Retinal pigment epithelial cell (primary cell): ENCODE measurements at places on chromosomes 7 and 10.

GRCh38 chr10:132929953-132930548, 12.3 kb downstream of the CFAP46 start:
- DNase-seq = no peak

- no peak for DNase-seq
Measured at GRCh38 chr7:10803720-10804119, 170.0 kb upstream of the PHF14 start.

DNA sequence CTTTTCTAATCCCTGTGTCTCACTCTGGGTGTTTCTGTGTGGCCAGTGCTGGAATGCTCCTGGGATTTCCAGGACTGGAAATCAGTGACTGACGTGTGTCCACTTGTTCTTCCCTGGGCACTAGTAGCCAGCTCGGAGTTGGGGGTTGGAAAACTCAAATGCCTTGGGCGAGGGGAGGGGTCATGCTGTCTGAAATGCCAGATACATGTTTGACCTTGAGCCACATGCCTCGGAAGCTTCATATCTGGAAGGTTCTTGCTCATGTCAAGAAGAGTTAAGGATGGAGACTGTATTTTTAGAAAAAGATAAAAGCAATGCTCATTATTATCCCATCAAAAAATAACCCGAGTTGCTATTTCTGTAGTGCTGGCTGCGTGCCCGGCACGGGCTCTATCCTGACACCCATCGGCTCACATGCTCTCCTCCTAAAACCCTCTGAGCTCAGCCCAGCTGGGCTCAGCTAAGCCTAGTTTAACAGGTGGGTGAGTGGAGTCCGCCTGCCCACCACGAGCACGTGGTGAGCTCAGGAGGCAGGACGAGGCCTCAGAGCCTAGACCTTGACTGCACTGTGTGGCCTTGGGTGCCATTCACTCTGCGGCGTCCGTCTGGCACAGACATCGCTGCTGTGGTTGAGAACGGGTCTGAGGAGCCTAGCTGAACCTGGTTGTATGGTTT, 6.4 kb downstream of the DPYSL4 start:
- DNase-seq = no peak

DNA sequence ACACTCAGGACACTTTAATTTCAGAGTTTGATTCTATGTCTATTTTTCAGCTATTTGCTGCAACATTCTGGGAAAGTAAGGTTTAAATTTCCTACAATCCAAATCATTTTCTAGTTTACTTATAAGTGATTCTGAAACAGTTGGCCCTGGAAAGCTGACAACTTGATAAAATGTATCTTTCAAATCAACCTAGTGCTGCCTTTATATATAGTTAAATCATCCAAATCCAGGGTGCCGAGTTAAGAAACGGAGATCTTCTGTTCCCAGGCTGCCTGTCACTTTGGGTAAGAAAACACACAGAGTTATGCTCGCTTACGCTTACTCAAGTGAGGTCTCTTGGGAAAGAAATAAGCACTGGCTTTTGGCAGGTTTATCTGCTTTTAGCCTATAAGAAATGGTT, 175.0 kb downstream of the POU6F2 start:
- no peak for DNase-seq

GRCh38 chr10:46560381-46560780, 3.9 kb upstream of the GPRIN2 start:
- no peak for DNase-seq

DNA sequence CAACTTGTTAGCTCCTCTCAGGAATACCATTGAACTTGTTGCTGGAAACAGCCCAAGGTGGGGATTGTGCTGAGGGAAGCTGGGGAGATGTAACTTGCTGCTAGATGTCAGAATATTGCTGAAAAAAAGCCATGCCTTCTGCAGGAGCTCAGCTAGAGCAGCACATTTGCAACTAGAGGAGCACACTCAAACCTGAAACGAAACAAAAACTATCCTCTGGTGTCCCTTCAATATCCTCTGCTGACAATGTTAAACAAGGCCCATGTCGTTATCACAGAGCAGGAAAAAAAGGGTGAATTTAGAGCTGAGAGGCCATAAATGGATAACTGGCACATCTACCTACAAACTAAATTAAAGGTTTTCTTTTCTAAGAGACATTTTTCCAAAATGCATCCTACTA, 53.7 kb upstream of the MACC1 start:
- no peak for DNase-seq

DNA sequence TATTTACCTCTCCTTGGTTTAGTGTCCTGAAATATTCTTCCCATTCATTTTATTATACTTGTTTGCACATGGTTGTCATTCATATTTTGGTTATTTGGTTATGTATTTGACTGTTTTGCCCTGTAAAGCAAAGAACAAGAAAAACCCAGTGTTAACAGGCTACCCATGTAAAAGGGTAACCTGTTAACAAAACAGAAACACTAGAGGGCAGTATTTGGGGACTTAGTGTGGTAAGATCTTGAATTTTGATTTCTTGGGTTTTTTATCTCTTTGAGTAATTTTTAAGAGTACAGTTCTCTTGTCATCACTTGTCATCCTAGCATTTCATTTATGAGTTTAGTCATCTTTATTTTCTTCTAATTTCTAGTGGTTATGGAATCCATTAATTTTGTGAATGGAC, 51.3 kb downstream of the POLL start:
- DNase-seq = no peak

GRCh38 chr10:69348816-69349541, 67.7 kb downstream of the TACR2 start:
- DNase-seq = peak; percentile 85

DNA sequence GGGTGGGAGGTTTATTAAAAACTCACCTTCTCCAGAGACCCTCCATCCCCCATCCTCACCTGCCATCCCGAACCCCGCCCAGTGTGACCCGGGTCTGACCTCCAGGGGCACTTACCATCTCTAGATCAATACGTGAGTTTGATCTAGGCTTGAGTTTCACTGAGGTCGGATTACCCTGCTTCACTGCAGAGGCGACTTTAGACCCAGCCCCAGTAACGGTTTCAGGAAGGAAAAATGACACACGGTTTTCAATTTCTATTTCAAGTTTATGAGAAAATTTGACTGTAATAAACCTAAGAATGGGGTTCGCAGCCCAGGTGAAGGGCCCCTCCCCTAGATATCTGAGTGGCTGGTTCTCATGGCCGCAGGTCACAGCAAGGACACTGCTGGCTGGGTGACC, 33.1 kb downstream of the RCC1L start:
- DNase-seq = no peak

GRCh38 chr10:131088619-131089018, 222.9 kb downstream of the TCERG1L start:
- no peak for DNase-seq

DNA sequence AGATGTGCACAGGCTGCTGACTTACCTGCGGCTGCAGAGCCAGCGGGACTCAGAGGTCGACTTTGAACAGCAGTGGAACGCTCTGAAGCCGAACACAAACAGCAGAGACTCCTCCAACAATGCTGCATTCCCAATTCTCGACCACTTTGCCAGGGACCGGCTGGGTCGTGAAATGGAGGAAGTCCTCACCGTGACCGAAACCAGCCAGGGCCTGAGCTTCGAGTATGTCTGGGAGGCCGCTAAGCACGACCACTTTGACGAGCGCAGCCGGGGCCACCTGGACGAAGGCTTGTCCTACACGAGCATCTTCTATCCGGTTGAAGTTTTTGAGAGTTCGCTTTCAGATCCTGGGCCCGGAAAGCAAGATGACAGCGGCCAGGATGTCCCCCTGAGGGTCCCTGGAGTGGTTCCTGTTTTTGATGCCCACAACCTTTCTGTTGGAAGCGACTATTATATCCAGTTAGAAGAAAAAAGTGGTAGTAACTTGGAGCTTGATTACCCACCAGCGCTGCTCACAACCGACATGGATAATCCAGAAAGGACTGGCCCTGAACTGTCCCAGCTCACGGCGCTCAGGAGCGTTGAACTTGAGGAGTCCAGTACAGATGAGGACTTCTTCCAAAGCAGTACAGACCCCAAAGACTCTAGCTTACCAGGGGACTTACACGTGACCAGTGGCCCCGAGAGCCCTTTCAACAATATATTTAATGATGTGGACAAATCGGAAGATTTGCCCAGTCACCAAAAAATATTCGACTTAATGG, 19.4 kb upstream of the BHLHA15 start:
- DNase-seq = no peak

- DNase-seq = no peak
Measured at GRCh38 chr10:50648089-50648934, 24.6 kb upstream of the SGMS1 start.

GRCh38 chr7:51182636-51183166, 133.9 kb downstream of the COBL start:
- no peak for DNase-seq

DNA sequence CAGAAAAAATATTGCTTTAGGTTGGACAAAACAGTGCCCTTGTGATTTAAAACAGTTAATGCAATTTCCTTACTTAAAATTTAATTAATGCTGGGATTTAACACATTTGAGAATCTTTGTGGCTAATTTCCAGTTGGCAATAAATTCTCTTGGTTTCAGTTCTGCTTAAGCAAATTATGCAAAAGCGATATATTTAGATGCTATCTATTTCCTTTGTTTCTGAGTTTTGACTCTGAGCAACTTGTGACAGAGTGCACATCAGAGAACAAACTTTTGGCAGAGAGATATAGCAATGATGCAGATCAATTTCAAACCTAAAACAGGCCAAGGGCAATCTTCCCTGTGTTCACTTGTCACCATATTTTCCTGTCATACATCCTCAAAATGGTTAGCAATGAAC, 933.6 kb upstream of the ZWINT start:
- no peak for DNase-seq

- no peak for DNase-seq
Measured at GRCh38 chr7:33998476-33998875, 93.1 kb downstream of the BMPER start.

- DNase-seq = no peak
Measured at GRCh38 chr7:5388273-5388901, 35.2 kb downstream of the TNRC18 start.

GRCh38 chr10:119343011-119343601, 135.7 kb downstream of the GRK5 start:
- no peak for DNase-seq

DNA sequence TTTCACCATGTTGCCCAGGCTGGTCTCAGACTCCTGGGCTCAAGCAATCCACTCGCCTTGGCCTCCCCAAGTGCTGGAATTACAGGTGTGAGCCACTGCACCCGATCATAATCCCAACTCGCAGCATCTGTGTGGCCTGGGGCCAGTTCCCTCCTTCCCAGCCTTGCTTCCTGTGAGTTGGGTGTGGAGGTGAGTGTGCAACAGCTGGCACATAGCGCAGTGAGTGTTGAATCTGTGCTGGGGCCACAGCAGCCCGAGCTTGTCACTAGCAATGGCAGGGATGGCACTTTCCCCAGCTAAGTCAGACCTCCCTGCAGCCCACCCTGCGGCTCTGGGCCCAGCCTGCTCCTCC, 12.2 kb downstream of the TMEM184A start:
- DNase-seq = no peak

DNA sequence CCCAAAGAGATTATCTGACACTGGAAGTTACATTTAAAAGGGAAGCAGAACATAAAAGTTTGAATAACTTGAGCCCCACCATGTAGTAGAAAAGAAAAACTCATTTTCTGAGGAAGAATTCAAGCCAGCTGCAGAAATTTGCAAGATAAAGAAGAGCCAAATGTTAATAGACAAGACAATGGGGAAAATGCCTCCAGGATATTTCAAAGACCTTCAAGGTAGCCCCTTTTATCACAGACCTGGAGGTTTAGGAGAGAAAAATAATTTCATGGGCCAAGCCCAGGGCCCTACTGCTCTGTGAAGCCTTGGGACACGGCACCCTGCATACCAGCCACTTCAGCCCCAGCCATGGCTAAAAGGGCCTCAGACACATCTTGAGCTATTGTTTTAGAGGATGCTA, 18.4 kb upstream of the AKR1C1 start:
- no peak for DNase-seq

GRCh38 chr7:122350701-122351100, 46.2 kb upstream of the FEZF1 start:
- DNase-seq = no peak

- DNase-seq = no peak
Measured at GRCh38 chr10:125007436-125007835, 65.5 kb downstream of the ZRANB1 start.

GRCh38 chr10:130923596-130923995, 387.9 kb downstream of the TCERG1L start:
- DNase-seq = no peak

DNA sequence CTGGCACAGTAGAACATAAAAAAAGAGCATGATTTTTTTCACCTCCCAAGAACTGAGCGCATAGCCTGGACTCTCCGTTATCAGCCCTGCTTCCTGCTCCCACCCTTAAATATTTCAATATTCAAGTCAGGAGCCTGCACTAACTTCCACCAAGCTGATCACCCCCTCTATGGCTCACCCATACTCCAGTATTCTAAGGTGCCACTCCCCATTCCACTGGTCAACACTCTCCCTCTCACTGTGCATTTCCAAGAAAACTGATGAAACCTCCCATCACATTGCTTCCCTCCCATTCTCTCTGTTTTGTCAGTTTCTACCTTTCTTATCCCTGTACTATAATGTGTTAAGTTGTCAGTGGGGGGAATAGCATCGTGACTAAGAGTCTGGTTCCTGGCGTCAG, 95.0 kb upstream of the C7orf33 start:
- DNase-seq = no peak

DNA sequence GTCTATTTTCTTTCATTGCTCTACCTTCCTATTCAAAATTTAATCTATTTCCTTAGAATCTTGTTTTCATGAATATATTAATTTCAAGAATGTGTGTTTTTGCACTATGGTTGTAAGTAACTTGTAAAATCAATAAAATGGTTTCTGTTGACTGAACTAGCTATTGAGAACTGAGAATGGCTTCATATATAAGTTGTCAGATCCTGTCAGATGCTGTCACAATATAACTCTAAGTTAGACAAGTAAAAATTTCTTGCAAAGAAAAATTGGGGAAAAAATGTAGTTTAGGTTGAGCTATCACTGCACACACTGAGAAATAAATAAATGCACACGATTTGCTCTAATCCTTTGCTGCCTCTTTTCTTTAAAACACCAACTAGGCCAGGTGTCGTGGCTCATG, 89.8 kb downstream of the RAB11FIP2 start:
- no peak for DNase-seq

GRCh38 chr10:48885376-48885775, 54.3 kb downstream of the LRRC18 start:
- DNase-seq = no peak

DNA sequence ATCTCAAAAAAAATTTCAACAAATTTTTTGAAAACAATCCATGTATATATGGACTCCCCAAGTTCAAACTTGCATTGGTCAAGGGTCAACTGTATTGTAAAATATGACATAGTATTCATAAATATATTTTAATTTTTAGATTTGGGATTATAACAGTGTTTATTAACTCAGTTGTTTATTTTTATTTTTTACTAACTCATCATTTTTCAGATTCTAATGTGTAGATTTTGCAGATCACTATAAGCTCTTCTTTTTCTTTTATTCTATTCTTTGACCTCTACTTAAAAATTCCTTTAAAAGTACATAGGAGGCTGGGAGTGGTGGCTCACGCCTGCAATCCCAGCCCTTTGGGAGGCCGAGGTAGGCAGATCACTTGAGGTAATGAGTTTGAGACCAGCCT, 8.7 kb downstream of the MEIG1 start:
- DNase-seq = no peak
